ENCODE measurements at places on chromosomes 16 and 17.

DNA sequence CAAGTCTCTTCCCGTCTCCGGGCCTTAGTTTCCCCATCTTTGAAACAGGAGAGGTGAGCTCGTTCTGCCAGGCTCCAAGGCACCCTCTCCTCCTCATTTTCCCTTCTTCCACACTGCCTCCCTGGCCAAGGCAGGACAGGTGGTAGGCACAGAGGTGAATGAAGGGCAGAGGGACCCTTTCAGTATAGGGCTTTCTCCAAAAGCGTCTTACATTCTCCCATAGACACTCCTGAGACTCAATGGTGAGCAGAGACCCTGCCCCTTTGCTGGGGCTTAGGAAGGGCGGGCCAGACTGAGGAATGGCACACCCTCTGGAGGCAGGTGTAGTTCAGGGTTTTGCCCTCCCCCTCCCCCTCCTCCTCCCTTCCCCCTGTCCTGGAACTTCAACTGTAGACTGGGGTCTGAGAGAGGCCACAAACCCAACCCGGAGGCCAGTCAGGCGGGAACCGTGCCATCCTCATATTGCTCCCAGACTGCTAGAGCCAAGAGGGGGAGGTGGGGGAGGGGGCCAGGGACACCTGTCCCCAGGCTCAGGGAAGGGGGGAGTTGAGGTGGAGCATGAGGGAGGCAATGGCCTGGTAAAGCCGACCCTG lies 1.9 kb downstream of the PLEKHH3 start:
- no peak for DNase-seq

- no peak for DNase-seq
Measured at GRCh38 chr16:8380311-8380710, 210.0 kb downstream of the TMEM114 start.

DNA sequence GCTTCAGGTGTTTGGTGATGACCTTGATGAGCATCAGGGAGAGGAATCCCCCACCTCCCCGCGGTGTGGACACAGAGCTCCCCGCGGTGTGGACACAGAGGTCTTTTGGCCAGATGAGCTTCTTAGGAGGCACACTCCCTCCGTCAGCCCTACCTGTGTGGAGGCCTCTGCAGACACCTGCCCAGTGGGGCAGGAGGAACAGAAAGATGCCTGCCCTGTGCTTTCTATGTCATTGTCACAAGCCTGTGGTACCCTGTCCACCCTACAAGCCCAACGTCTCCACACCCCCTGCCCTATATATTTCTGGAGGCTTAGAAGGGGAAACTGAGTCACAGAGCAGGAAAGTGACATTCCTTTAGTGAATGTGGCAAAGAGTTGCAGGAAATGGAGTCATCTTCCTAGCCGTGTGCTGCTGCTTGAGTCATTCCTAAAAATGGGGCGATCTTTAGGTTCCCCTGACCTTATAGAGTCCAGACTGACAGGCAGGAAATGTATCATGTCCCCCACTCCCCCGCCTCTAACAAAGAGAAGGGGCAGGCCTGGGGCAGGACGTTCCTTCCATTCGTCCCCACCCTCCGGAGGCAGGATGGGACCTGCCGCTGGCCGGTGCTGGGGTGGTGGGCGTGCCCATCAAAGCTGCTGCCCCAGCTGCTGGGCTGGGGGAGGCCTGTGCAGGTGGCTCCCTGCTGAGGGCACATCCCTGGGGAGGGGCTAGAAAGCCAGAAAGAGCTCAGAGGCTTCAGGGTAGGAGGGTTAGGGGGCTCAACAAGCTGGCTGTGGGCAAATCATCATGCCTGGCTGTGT lies 1.0 kb upstream of the C16orf74 start:
- no peak for DNase-seq

- DNase-seq = no peak
Measured at GRCh38 chr17:79630821-79631639, 20.2 kb upstream of the RBFOX3 start.

Measured in heart left ventricle (tissue), 16 donors.